ENCODE measurements at places on chromosomes 5 and 9. TPM values are rescaled to one million over a fixed set of nuclear protein-coding genes. Genes with fewer than 3 reads are reported as not detected.
A peak's percentile ranks its signal among the peaks of the same experiment; 100 is the strongest.

PCDHB12 gene
- 2.1 TPM for total RNA-seq

RELL2 gene
- 2.2 TPM for total RNA-seq

TMEFF1 gene
- 0.28 TPM for total RNA-seq

SLC6A19 gene
- total RNA-seq = 0.37 TPM

ADRA1B gene
- total RNA-seq = 0.16 TPM

FAM151B gene
- total RNA-seq = 2.0 TPM

PCDHGB3 gene
- 2.8 TPM for total RNA-seq

TLE1 gene
- total RNA-seq = 17.5 TPM

LCN15 gene
- total RNA-seq = not detected

UGT3A2 gene
- not detected for total RNA-seq

LMAN2 gene
- total RNA-seq = 71.1 TPM

DNA sequence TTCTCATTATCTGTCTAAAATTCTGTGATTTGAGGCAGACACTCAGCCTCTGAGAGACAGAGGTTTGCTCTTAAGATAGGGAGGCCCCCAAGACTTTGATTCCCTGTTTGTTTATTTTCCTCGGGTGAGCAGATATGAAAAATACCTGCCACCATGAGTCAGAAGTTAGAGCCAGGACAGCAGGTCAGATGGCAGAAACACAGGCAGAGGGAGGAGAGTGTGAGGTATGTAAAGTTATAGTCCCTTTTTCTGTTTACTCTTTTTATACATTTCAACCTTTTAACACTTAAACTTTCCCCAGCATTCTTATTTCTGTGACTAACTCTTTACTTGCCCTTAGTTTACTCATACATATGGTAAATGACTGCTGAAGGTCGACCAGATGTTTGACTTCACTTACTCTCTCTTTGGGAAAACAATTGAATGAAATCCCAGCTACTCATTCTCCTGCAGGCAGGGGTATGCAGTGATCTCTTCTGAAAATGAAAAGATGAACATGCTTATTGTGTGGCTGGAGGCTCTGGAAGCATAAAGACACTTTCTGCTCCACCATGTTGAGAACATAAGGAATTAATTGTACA, 383.8 kb downstream of the NTRK2 start:
- DNase-seq = no peak

DNA sequence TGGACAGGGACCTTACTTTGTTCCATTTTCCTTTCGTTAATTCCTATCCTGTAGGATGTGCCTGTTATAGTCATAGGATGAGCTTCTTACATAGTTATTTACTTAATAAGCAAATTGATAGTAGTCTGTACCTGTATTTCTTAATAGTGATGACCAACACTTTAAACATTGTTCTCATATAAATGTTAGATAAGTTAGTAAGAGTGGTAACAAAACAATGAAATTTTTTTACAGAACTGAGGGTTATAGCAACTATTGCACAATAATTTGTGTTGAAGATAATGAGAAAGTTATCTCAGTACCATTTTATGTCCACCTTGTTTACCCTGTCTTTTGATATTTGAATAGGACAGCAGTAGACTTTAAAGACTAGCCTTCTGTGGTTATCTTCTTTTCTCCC, 162.9 kb upstream of the ELL2 start:
- no peak for DNase-seq

GRCh38 chr9:87516926-87517290, 19.2 kb downstream of the DAPK1 start:
- no peak for DNase-seq

- DNase-seq = no peak
Observed at GRCh38 chr9:113562653-113563381, 99.3 kb downstream of the RGS3 start.

DNA sequence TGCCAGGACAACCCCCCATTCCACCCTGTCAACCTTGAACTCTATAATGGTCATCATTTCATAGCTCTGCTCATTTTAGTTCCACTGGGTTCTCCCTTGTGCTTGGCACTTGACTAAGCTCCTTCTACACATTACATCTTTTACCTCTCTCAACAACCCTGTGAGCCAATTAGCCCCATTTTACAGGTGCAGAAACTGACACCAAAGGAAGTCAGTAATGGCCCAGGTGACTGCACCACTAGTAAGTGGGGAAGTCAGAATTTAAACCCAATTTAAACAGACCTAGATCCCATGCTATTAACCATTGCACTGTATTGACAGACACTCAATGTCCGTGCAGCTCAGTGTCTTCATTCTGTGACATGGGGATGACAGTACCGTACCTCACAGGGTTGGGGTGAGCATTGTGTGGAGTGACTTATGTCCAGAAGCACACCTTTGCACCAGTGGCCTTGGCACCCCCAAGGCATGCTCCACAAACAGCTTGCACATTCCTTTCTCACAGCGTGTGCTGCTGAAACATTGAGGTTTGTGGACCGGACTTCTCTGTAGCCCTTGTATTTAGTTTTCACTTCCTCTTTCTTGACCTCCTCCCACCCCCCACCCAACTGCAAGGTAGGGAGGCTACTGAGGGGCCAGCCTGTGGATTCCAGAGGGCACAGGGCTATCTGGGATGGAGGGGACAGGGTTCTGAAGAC, 23.1 kb downstream of the IRF1 start:
- no peak for DNase-seq

DNA sequence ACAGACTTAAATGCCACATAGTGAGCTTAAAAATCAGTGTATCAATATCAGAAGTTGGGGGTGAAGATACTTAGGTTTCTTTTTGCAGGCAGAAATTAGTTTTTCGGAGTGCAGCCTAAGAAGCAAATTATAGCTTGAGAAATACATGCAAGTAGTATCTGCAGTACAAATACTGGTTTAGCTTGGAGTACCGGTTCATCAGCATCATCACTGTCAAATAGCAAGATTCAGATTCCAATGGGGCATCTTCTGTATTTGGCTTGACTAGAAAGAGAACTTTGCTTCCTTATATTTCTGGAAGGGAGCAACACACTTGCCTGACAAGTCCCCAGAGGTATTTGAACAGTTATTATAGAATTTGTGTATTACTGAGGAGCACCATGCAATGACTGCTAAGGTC, 19.8 kb downstream of the SLC31A1 start:
- no peak for DNase-seq

GRCh38 chr9:135886147-135886981, 21.0 kb downstream of the CAMSAP1 start:
- no peak for DNase-seq

DNA sequence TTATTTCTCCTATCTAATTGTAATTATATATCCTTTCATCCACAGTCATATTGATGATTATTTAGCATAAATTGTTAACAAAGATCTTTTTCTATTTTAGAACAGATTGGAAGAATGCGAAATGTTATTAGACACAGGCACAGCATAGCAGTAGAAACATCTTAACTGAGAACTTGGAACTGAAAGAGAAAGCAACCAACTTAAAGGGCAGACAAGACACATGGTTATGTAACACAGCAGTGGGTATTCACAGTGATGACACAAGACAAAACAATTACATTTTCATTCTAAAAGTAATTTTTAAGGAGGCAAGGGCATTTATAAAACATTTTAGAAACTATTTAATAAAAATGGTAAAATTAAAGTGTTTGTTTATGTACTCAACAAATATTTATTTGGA, 57.7 kb upstream of the MEF2C start:
- no peak for DNase-seq

GRCh38 chr9:37801287-37801850, 772 bp downstream of the DCAF10 start:
- no peak for DNase-seq

DNA sequence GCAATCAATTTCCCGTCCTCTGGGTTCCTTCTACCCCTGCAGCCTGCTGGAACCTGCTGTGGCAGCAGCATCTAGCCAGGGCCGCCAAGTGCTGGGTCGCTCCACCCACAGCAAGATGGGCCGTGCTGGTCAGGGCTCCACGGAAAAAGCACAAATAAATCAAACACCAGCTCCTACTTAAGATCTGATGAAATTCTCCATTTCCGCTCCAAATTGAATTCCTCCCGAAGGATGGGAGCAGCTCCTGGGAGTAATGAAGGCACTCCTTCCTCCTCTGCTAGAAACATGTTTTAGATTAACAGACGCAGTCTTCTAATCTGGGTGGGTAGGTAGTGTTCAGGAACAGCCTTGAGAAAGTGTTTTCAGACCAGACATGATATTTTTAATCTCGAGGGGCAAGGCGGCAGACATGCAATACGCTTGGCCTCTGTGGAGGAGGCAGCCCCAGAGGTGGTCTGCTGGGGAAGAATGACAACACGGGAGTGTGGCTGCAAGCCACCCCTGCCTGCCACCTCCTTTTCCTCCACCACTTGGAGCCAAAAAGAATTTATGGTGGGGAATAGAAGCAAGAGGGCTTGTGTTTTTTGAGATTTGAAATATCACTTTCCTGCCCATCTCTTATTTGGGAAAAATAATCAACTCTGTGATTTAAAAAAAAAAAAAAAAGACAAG, 194.1 kb downstream of the AOPEP start:
- no peak for DNase-seq

DNA sequence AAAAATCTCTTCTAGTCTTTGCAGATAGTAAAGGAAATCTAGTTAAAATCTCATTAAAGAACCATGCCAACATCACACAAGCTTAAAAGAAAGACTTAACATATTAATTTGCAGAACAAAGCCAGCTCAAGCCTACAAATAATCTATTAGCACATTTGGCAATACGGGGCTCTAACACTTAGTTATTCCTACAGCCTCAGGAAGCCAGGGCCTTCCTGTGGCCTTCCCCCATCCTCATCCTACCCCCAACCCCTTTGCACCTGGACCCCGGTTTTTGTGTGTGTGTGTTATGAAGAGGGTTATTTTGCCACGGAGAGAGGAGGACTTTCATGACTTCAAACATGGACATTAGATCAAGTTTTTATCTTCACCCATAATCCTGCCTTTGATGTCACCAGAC, 64.6 kb downstream of the FOXB2 start:
- DNase-seq = no peak

- no peak for DNase-seq
Observed at GRCh38 chr5:176188085-176188484, 50.1 kb upstream of the SIMC1 start.

DNA sequence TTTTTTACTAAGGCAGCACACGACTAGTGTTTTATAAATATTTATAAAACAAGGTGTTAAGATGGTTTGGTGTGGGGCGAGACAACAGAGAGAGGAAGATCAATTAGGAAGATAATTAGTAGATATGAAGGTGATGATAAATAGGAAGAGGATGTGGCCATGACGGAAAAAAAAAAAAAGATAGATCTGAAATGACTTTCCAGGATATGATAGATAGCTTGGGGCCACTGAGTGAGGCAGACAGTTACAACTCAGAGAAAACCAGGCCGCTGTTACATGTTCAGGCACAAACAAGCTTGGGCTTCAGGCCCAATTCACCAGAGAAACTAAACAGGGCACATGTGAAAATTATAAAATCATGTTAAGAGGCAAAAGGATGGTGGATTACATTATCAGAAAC, 43.2 kb downstream of the KIAA0825 start:
- DNase-seq = no peak

GRCh38 chr9:88530051-88530450, 4.9 kb upstream of the NXNL2 start:
- no peak for DNase-seq

- DNase-seq = no peak
Observed at GRCh38 chr5:165560648-165561047, 2055.2 kb downstream of the MAT2B start.

DNA sequence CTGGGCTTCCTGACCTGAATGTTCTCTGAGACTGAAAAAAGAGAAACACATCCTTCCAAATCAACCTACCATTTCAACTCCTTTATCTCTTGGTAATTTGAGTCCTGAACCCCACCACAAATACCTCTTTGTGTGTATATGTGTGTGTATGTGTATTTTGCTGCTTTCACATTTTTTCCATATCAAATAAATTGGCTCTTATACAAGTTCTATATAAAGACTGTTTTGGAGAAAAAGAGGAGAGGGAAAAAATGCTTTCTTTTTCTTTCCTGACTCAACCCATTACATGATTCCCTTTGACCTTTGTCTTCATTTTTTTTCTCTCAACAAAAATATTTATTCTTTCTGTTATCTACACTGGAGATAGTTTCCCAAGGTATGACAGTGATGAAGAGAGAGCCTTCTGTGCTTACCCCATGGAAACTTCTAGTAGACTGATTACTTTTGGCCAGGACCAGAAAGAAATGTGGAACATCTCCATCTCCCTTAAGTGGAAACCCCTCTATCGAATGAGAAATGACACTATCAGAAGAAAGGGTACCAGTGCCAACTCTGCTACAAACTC, 85.3 kb downstream of the PAPPA start:
- DNase-seq = no peak

- no peak for DNase-seq
Observed at GRCh38 chr5:181059297-181060230, 19.5 kb downstream of the BTNL9 start.

DNA sequence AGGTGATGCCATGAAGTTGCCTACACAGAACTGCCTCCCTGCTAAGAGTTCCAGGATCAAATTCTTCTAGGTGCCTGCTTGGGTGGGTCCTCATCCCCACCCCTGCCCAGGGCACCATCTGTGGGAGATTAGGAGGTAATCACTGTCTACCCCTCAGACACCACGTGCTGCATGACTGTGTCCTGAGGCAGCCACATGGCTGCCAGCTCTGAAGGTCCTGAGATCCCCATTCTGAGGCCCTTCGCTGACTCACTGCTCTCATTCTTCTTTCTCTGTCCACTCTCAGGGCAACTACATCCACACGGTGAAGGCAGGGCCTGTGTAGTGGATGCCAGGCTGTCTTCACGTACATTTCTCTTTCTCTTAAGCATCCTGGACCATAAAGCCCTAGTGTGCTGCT, 222.9 kb upstream of the ANKRD55 start:
- no peak for DNase-seq

GRCh38 chr5:52800394-52801213, 12.9 kb downstream of the ITGA1 start:
- peak; percentile 71 for DNase-seq

DNA sequence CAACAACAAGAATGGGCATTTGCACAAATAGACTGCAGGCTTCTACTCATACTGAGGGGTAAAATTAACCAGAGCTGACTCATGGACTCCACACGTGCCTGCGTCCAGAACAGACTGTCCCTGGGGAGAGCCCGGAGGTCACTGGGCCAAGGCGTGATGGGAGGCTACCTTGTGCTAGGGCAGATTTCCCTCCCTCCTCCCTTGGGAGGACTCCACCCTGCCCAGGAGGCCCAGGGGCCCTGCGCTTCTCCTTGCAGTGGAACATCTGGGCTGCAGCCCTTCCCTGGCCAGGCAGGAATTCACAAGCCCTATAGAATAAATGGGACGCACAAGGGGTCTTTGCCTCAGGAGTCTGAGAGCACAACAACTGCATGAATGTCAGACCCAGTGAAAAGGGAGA, 35.6 kb downstream of the IRX2 start:
- no peak for DNase-seq

DNA sequence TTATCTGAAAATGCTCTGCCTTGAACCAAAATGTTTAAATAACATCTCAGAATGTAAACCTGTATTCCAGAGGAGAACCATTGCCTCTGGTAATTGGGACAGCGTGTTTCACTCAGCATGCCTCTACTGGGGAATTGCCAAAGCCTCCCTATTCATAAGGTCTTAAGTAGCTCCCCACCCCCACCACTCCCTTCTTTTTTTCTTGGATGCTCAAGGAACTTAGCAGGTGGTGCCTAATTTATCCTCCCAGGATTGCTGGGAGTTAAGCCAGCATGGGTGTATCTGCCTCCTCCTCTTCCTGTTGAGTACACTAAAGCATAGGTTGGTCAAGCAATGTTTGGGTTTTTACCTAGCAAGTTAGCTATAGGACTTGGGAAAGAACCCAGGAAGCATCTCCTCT, 220.2 kb downstream of the DMAC1 start:
- DNase-seq = no peak

GRCh38 chr9:135736272-135736978, 34.4 kb downstream of the KCNT1 start:
- DNase-seq = no peak
